ENCODE measurements at places on chromosomes 6 and 20.

GRCh38 chr6:55011034-55011433 lies 163.3 kb upstream of the HCRTR2 start:
- no peak for DNase-seq

DNA sequence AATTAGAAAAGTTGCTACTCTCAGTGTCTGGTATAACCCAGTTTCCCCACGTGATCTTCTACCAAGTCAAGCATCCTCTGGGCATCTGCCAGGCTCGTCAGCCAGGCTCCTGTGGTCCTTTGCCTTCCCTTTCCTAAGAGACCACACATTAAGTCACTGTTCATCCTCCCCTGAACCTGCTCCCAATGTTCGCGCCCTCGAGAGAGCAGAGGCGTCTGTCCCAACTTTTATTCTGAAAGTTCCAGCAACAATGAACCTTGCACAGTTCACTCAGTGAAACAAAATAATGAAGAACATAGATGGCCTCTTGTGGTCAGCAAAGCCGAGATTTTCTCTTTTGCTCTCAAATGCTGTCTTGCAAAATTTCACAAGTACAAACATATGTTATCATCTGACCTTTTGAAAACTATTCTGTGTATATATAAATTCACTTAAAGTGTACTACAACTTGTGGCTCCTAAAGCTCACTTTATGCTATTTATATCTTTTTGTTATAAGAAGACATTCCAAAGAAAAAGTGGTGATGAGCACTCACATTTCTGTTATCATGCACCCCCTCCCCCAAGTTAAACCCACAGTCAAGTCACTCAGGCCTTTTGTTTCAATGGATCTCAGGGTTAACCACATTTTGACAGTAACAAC lies 39.2 kb upstream of the NHSL1 start:
- no peak for DNase-seq

DNA sequence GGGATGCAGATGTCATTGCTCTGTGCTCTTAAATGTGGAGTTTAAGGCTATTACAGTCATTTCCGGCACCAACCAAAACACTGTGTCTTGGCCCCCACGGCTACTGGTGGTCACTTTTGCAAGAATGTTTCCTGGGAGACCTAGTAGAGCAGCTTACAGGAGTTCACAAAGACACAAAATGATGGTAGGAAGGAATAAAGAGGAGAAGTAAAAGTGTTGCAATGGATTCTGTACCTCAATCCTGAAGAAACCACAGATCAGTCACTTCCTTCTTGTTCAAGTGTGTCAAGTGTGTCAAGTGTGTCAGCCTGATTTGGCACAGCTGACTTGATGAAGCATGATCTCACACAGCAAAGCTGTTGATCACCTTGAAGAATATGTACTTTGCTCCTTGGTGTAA lies 344.0 kb downstream of the PLCB1 start:
- no peak for DNase-seq

DNA sequence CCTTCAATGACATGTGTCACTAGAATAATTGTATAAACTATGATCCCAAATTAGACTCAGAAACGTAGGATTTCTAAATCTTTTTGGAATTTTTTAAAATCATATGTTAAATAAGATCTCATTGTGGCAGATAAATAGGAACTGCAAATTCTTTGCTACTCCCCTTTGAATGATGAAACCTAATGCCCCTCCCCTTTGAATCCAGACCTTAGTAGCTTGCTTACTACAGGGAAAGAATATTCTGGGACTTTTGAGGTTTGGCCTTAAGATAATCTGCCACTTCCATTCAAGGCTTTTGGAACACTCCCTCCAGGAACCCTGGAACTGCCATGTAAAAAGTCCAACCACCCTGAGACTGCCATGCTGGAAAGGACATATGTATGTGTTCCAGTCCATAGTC lies 7.1 kb downstream of the TDP2 start:
- DNase-seq: no peak

GRCh38 chr6:158068893-158069799 lies 87.5 kb downstream of the SYNJ2 start:
- no peak for DNase-seq

GRCh38 chr20:55761100-55761499 lies 244.2 kb downstream of the CBLN4 start:
- DNase-seq: no peak

DNA sequence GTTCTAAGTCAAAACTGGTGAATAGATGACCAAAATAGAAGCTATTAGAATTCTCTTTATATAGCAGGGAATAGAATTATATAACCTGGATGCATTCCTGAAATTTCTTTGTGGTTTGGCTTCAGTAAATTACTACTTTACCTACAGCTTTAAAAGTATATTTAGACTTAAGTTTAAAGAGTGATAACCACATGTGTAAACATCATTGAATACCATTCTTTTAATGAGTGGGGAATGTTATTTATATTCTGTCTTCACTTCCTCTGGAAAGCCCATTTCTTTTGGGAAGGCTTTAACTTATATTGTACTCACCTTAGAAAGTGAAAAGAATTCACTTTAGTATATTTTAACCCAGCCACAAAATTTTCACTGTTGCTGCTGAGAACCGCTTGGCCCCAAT lies 39.1 kb downstream of the PLEKHG1 start:
- no peak for DNase-seq

- no peak for DNase-seq
Observed at GRCh38 chr6:20835315-20836010, 301.2 kb downstream of the CDKAL1 start.

GRCh38 chr20:3167738-3168078 lies 5.6 kb downstream of the LZTS3 start:
- no peak for DNase-seq

GRCh38 chr6:45590696-45591184 lies 213.0 kb upstream of the SUPT3H start:
- DNase-seq: no peak

DNA sequence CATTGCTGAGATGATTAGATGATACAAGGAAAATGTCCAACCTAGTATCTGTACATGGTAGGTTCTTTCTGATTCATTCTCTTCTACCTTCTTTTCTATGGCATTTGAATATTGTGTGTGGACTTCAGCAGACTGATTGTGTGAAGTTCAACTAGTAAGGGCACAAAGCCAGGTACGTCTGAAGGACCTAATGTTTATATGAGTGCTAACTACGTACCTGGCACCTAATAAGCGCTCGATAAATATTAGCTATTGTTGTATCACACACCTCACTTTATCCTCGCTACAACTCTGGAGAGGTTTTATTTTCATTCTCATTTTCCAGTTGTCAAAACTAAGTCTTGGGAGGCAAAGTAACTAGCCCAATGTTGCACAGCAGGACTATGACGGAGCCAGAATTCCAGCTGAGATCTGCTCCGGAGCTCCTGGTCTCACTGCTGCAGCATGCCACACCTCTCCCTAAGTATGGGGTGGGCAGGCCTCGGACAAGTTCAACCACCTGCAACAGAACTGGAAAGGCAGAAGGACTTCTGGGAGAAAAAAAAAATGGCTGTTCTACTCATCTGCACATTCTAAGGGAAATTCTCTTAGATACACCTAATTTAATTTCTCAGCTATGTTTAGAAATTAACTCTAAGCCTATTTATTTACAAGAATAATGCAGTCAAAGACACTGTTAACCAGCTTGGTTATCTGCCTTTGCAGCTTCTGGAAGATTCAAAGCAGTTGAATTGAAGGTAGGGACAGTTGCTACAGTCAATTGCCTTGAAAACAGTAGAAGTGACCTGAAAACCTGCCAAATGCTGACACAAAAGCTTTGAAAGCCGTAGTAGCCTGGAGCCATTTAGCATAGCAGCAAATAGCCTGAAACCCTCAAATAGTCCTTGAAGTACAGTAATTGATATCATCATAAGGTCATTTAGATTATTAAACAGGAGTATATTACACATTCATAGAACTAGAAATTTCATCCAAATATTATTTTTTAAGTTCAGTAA lies 165.0 kb downstream of the PDE7B start:
- DNase-seq: no peak

GRCh38 chr20:51434580-51435247 lies 107.8 kb downstream of the NFATC2 start:
- DNase-seq: no peak

DNA sequence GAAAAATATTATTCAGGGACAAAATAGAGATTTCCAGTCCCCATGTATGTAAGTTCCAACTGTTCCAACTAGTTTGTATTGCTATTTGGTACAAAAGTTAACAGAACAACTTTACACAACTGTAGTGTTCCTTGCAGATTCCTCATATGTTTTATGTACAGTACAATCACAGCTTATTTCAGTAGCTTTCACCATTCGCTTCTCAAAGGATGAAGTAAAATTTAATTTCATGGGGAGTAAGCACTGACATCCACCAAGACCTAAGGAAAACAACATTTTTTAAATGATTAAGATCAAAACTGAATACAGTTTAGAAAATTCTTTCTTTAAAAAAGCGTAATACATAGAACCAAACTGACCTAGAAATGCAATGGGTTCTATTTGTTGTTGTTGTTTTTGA lies 24.6 kb downstream of the ZNF217 start:
- DNase-seq: no peak

GRCh38 chr6:99780556-99780885 lies 173.9 kb downstream of the PRDM13 start:
- no peak for DNase-seq

DNA sequence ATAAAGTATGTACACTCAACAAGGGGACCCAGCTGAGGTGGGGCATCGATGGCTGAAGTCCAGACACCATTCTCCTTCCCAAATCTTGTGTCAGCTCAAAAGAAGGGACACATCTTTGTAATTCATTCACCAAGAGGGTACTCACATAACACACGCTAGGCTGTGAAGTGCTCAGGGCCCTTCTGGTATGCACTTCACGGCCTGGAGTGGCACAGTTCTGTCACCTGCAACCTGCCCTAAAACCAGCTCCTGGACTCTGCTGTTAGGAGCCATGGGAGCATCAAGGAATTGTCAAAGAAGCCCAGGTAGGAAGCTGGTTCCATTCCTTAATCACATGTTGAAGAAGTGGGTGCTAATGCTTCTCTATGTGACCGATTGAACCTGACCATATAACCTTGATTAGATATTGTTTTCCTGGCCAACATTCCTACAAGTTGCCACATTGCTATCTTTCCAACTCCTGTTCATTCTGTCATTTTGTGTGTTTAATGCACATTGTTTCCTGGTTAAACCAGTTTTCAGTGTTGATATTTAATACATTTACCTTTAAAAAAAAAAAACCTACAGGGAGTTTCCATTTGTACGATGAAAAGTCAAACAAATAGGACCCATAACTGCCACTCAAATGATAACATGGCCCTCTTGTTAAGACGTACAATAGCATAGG lies 127.3 kb downstream of the TNFRSF21 start:
- no peak for DNase-seq

GRCh38 chr20:37564388-37565133 lies 36.9 kb upstream of the BLCAP start:
- no peak for DNase-seq

- no peak for DNase-seq
Observed at GRCh38 chr6:138863321-138863720, 67.4 kb downstream of the ECT2L start.

DNA sequence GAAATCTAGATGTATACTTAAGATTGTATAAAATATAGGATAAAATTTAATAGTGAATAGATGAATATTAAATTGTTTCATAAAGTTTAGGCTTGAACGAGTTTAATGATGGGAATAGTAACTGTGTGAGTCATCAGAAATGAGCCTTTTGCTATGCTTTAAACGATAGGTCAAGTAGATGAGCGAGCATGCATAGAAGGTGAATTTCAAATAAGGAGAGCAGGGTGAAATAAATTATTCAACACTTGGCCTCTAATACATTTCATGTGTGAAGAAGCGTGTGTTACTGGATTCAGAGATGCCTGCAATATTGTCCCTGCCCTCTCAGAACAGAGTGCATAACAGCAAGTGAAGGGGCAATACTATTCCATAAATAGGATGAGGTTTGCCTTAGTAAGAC lies 74.4 kb upstream of the EYA4 start:
- no peak for DNase-seq

DNA sequence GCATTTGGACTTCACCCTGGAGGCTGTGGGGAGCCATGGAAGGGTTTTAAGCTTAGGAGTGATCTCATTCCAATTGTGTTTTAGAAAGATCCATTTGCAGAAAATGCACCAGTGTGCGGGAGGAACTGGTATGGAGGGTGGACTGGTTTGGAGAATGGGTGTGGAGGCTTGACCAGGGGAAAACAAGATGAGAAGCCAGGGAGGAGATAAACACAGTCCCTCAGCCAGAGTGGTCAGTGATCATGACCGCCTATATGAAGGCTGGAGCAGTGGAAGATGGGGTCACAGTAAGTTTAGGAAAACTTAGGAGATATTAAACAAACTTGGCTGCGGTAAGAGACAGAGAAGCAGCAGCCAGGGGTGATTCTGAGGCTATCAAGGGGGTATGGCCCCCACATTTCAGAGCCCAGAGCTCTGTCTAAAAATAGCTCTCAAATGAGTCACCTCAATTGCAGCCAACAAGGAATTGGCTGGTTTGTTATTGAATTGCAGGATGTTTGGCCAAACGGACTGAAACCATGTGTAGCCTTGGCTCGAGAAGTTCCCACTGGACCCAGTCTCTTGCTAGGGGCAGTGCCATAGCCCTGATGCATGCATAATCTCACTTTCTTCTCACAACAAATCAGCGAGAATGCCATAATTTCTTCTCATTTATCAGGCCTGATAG lies 159.9 kb upstream of the TOP1 start:
- DNase-seq: no peak

DNA sequence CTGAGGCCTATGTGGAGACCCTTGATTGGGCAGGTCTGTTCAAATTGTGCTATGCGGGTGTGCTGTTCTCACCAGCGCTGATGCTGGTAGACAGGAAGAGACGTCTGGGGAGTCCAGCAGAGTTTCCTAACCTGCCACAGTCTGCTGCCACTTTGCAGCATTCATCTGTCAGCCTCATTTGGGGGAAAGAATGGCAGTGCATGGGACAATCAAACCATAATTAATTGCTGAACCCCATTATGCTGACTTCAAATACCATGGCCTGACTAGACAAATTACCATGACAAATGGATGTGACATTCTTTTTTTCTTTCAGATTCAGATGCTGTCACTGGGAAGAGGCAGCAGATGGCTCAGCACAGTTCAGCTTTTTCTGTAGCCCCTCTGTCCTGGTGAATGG lies 171.4 kb upstream of the SYNDIG1 start:
- DNase-seq: no peak

GRCh38 chr6:158764926-158765325 lies 54.2 kb downstream of the EZR start:
- DNase-seq: no peak

All from iPS DF 6.9 (cell line).